ENCODE measurements at places on chromosomes 12 and 14.

- no peak for DNase-seq
These were observed 8.7 kb downstream of the WNT1 start for GRCh38 chr12:48986720-48987291.

DNA sequence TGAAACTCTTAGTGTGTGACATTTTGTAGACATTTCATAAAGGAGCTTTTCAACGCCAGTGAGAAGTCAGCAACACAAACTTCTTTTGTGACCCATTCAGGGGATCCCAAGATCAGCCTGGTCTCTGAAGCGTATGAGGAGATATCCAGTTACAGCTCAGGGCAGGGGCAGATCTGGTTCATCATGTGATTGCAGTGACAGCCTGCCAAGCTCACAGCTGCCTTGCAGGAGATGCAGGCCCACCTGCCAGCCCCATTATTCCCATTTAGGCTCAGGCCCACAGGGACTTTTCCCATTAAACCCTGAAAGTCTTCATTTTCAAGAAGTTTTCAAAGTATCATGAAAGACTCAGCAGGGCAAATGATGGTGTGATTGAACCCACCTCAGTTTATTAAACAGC, 38.3 kb downstream of the SRGAP1 start:
- DNase-seq: no peak

GRCh38 chr12:106358396-106359241, 1.1 kb downstream of the POLR3B start:
- DNase-seq: no peak

DNA sequence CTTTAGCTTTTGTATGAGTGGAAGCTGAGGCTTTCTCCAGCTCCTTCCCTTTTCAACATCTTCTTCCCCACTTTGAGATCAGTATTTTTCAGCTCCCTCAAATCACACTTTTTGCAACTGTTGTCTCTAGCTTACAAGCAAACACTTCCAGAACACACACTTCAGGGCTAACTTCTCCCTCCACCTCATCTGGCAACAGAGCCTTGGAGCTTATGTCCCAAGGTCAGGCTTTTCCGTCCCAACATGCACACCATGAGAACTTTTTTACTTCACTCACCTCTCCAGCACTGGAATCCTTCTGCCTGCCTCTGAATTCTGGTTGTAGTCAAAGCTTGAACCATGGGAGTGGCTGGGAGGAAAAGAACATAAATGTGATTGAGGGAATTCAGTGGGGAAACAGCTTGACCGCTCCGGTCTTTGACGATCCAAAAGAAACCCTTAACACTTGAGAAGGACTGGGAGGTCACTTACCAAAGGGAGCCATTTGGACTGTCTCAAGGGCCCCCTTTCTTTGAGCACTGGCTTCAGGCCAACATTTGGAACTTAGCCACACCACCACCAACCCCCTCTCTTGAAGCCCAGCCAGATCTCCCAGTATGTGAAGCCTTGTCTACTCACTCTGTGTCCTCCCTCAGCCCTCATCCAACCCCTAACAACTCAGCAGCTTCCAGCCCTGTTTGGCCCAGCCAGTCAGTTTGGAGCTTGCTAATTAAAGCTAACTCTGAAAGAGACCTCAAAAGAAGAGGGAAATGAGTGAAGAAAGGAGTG, 3.9 kb upstream of the BLOC1S1 start:
- DNase-seq: no peak

DNA sequence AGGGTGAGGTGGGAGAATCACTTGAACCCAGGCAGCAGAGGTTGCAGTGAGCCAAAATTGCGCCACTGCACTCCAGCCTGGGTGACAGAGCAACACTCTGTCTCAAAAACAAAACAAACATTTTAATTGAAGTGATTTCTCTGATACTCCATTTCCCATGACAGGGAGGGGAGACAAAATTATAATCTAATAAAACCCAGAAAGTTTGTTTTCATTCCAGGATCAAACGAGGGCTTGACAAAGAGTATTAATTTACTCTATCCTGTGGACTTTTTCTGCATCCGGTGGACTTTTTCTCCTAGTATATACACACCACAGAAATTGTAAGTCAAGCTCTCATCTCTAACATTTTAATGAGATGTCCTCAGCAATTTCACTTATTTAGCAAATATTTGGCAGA, 14.5 kb upstream of the AP4S1 start:
- DNase-seq: no peak

GRCh38 chr14:100778526-100778882, 47.4 kb upstream of the MEG3 start:
- DNase-seq: no peak

DNA sequence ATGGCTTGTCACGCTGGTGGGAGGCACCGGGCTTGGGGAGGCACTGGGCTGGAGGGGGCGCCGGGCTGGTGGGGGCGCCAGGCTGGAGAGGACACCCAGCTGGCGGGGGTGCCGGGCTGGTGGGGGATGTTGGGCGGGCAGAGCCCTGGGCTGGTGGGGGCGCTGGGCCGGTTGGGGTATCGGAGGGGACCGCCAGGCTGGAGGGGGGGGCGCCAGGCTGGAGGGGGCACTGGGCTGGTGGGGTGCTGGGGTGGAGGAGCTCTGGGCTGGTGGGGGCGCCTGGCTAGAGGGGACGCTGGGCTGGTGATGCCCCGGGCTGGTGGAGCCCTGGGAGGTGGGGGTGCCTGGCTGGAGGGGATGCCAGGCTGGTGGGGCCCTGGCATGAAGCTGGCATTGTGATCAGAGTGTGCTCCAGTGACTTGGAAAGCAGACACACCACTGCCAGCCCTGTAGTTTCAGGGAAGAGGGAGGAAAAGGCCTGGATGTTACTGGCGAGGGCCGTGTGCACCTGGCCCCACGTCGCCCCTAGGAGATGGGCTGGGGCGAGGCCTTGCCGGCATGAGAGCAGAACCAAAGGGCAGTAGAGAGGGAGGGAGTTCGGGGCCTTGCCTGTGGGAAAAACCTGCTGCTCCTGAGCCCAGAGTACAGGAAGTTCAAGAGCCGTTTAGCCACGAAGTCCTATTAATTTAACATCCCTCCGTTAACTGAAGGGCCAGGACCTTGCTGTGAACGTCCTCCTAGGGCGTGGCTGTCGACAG, 13.1 kb downstream of the TEDC1 start:
- no peak for DNase-seq

DNA sequence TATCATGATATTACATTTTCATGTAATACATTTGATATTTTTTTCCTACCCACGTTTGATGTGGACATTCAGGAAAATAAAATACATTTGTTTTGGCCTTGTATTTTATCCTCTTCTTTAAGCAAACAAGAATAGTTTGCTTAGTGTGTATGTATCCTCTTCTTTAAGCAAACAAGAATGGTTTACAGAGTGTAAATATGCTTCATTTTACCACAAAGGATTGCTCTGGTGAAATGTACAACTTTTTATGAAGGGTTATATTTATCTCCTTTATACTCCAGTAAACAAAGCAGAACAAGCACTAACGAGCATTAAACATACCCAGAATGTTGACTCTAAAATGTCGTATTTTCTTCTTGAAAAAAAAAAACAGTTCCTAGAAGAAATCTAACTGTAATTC, 244.7 kb downstream of the KCNH5 start:
- DNase-seq: no peak

DNA sequence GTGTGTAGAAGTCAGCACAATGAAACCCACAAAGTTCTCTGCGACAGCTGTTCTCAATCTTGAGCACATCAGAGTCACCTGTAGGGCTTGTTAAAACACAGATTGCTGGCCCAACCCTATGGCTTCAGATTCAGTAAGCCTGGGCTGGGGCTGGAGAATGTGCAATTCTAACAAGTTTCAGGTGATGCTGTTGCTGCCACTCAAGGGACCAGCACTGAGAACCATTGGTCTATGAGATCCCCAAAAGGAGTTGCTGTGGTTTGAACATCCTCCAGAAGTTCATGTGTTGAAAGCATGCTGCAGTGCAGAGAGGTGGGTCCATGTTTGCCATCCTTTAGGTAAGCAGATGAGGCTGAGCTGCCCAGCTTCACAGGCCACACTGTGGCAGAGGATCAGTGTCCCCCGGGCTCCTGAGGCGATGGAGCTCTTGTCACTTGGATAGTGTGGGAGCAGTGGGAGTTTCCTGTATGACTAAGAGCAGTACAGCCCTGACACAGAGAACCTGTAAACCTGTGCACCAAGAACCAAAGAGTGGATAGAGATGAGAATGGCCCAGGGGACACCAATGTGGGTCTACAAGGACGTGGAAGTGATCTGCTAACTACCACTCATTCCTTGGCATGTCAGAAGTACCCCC, 8.0 kb upstream of the RTRAF start:
- DNase-seq: no peak

DNA sequence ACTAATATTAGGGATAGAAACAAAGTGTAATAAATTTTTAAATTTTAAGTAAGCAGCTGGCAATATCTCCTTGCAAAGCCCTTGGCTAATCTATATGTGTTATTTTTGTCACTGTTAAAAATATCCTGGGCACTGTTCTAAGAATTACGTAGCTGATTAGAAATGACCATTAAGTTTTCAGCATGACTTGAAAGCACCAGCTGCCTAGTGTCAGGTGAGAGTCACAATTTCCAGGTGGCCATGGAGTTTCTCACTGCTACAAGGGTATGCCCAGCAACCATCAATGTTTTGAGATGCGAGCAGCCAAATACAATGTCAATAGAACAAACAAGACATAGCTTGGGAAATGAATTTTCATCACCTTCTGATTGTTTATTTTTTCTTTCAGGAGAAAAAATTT, 23.3 kb upstream of the GYS2 start:
- no peak for DNase-seq

GRCh38 chr12:120763250-120763649, 37.6 kb downstream of the ACADS start:
- no peak for DNase-seq

DNA sequence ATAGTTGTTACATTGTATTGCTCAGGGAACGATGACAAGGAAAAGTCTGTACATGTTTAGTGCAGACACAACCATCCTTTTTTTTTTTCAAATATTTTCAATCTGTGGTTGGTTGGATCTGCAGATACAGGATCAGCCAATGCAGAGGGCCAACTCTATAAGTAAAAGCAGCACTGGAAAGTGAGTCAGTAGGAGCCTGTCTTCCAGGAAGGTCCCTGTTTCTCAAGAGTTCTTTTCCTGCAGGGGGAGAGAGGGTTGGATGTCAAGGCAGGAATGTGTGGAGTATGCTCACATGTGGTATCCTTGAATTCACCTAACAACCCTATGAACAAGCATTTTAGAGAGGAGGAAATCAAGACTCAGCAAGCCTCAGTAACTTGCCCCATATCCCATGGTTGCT, 409.1 kb downstream of the NPAS3 start:
- DNase-seq: no peak

DNA sequence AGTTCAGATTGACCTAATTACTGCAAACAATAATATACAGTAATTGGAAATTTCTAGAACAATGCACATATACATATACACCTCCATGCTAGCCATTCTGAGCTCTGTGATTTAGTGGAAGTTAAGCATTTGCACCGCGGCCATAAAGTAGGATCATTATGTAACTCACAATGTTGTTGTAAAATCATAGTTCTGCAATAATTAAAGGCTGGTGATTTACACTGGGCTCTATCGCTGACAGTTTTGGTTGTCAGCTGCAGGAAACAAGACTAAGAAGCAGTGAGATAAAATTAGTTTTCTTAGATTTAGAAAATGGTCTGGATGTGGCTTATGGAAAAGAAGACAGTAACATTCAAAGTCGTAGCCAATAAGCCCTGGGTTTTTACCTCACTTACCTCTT, 776.3 kb downstream of the TMEM121 start:
- no peak for DNase-seq

GRCh38 chr12:24896171-24896570, 52.7 kb downstream of the BCAT1 start:
- no peak for DNase-seq

- DNase-seq: peak; percentile 74
These were observed 36.9 kb downstream of the PSEN1 start for GRCh38 chr14:73173092-73173735.

DNA sequence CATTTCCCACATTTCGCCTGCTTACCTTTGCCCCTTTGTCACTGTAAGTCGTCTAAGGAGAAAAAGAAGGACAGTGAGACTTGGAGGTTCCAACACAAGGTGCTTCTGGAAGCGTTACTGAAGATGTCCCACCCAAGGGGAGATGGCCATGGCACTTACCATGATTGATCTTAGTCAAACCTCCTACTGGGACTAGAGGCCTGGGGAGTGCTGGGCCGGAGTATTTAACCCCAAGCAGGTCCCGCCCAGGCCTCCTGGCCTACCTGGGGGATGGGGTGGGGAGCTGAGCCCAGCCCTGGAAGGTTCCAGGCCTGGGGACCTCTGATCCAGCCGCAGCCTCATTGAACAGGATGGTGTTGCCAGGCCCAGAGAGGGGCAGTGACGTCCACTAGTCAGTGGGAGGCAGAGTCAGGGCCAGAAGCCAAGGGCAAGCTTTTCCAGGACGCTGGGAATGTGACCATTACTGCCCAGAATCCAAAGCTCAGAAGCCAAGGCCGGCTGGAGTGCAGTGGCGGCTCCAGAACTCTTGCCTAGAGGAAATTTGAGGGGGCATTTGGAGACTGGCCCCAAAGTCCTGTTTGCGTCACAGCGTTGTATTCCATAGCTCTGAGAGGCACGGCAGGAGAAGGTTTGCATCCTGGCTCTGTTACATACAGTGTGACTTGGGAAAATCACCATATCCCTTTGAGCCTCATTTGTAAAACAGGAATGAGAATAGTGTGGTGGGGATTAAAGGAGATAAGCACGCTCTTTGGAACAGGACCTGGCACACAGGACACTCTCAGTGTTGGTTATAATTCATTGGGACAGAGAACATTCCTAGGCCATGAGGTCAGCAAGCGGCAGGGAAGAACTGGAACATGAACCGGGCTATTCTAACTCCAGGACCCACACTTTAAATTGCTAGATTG, at the start of gene HPD:
Gene HPD (minus strand): TSS at position 198 of the 911 bp plus-strand sequence. CDS start 36 bp downstream, at position 162.
- DNase-seq: peak; percentile 39

- no peak for DNase-seq
These were observed 287.3 kb upstream of the FLRT2 start for GRCh38 chr14:85242666-85243065.

DNA sequence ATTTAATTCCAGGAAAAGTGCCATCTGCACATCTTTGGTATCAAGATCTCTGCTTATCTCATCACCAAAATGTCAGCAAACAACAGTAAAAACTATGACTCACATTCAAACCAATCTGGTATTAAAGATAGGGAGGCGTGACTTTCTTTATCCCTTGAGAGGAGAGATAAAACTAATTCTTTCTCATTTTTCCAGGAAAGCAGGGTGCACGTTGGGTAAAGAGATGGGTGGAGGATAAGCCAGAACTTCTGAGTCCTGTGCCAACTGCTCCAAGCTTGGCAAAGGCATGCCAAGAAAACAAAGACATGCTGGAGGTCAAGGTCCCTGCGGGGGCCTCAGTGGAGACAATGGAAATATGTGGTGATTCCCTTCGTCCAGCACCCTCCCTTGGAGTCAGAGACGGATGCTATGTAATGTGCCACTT, 225.8 kb upstream of the PLXNC1 start:
- no peak for DNase-seq

- peak; percentile 9 for DNase-seq
These were observed 283.3 kb downstream of the RPL10L start for GRCh38 chr14:46368275-46368674.

DNA sequence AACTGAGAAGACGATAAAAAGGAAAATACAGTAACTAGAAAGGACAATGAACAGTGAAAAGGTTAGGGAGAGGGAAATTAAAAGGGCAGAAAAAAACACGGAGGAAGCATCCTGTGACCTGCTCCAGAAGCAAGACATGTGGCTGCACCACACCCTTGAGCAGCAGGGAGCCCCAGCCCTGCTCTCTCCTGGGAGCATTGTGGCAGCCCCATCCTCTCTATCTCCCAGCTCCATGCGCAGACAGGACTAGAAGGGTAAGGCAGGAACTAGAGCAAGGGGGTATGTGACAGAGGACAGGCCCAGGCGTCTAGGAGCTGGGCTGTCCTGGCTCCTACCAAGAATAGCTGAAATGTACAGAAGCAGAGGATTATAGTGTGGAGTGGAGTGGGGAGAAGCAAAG, 38.6 kb upstream of the SMUG1 start:
- no peak for DNase-seq

GRCh38 chr12:2547273-2548044, 247.3 kb upstream of the FKBP4 start:
- DNase-seq: no peak
